Calu3 (cell line): ENCODE measurements at places on chromosomes 7 and 10.

DNA sequence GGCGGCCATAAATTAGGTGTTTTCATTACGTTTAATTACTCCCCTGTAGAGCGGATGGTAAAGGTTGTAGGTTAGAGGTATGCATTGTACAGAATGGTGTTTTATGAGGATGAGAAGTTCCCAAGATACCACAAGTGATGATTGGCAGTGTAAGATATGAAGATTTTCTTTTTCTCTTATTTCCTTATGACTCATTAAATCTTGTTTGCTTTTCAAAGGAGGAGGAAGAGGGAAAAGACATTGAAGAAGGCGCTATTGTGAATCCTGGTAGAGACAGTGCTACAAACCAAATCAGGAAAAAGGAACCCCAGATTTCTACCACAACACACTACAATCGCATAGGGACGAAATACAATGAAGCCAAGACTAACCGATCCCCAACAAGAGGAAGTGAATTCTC, 133.9 kb downstream of the AASS start:
- no peaks in the 10 kb centered on the region for H3K27me3 ChIP-seq
- no peak for DNase-seq
- no peak overlapping the region for H3K27ac ChIP-seq
- peaks cover 32% of the 10 kb centered on the region for H3K4me1 ChIP-seq
- no peaks in the 10 kb centered on the region for H3K36me3 ChIP-seq
- H3K4me3 ChIP-seq, result no peak overlapping the region

GRCh38 chr7:95190515-95190914, 133.8 kb downstream of the PON1 start:
- no peak for DNase-seq
- no peaks in the 10 kb centered on the region for H3K27me3 ChIP-seq
- H3K36me3 ChIP-seq, result no peaks in the 10 kb centered on the region
- H3K4me1 ChIP-seq, result no peaks in the 10 kb centered on the region
- H3K4me3 ChIP-seq, result no peak overlapping the region
- H3K27ac ChIP-seq, result no peak overlapping the region

- H3K27ac ChIP-seq, result no peak overlapping the region
- H3K27me3 ChIP-seq, result no peaks in the 10 kb centered on the region
- no peaks in the 10 kb centered on the region for H3K4me1 ChIP-seq
- no peak overlapping the region for H3K4me3 ChIP-seq
- H3K36me3 ChIP-seq, result no peaks in the 10 kb centered on the region
Measured at GRCh38 chr7:99310004-99310403, 15.7 kb upstream of the ARPC1A start.

DNA sequence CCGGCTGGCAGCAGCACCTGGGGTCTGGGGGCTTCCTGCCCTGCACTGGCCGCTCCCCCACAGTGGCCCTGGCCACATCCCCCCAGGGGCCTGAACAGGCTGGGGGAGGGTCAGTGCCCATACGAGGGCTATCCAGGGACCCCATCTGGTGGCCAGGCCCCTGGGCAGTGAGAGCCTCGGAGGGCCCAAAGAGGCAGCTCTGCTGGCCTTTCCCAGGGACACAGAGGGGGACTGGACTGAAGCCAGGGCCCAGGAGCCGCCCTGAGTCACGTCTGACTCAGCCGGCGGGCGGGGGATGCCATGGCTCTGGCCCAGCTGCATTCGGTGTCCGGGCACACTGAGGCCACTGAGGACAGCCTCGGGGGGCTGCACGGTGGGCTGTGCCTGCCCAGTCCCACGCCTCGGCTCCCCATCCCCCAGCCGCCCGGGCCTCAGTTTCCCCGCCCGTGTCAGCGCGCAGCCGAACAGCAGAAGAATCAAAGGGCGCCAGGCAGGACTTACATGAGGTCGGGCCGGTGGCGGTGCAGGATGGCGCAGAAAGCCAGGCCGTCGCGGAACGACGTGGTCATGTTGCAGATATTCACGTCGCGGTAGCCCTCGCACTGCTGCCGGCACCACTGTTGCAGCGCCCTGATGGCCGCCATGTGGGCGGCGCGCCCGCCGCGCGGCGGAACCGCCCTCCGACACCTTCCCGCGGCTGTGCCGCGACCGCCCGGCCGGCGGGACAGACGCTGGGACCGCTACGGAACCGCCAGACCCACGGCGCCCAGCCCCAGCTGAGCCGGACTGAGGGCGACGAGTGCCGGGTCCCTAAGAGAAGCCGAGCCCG, at the start of gene MICALL2:
MICALL2 (minus strand) TSS at position 788 of the 829 bp plus-strand sequence; CDS start at position 644, 144 bp downstream.
- H3K36me3 ChIP-seq, result peaks cover 85% of the 10 kb centered on the region
- H3K27me3 ChIP-seq, result no peaks in the 10 kb centered on the region
- peak; percentile 95 for DNase-seq
- H3K4me1 ChIP-seq, result peaks cover 62% of the 10 kb centered on the region
- peak within 1 kb of the TSS; percentile 15 for H3K27ac ChIP-seq

- H3K4me3 ChIP-seq, result no peak overlapping the region
- no peaks in the 10 kb centered on the region for H3K27me3 ChIP-seq
- no peak for DNase-seq
- H3K4me1 ChIP-seq, result peaks cover under 1% of the 10 kb centered on the region
- no peaks in the 10 kb centered on the region for H3K36me3 ChIP-seq
Measured at GRCh38 chr7:16055263-16055976, 365.9 kb downstream of the CRPPA start.

DNA sequence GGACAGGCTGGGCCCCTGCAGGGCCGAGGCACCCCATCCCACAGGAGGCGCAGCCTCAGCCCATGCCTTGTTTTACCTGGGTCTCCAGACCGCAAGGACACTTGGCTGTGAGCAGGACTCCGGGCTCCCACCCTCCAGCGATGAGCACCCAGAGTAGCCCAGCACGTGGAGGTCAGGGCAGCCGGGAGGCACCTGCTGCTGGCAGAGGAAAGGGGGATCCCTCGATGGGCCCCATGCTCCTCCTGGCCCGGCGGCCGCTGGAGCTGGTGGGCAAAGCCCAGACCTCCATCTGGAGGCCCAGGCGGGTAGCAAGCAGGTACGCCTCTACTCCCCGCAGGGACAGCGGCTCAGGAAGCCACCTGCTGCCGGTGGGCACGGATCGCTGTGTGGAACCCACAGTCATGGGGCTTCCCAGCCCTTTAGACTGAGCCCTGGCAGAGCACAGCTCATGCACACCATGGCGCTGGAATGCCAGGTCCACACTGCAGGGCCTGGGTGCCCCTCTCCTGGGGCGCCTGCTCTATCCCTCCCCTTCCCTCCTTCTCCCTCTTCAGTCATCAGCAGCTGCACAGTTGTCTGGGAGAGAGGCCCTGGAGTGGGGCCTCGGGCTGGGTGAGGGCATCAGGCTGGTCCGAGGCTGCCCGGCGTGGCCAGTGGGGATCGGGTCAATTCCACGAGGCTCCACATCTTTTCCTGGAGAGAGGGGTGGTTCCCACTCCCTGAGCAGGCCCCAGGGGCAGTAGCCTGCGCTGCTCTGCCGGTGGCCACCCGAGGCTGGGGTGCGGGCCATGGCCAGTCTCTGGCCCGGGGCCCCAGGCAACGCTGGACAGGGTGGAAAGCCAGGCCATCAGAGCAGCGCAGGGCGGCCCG, 65.7 kb downstream of the PWWP2B start:
- no peaks in the 10 kb centered on the region for H3K36me3 ChIP-seq
- H3K4me3 ChIP-seq, result no peak overlapping the region
- no peaks in the 10 kb centered on the region for H3K27me3 ChIP-seq
- H3K27ac ChIP-seq, result no peak overlapping the region
- DNase-seq, result no peak
- no peaks in the 10 kb centered on the region for H3K4me1 ChIP-seq

- DNase-seq, result no peak
- no peaks in the 10 kb centered on the region for H3K4me1 ChIP-seq
- H3K4me3 ChIP-seq, result no peak overlapping the region
- H3K27ac ChIP-seq, result no peak overlapping the region
Measured at GRCh38 chr7:134703782-134704181, 57.1 kb downstream of the BPGM start.

GRCh38 chr10:25117757-25118156, 57.0 kb upstream of the GPR158 start:
- H3K36me3 ChIP-seq, result no peaks in the 10 kb centered on the region
- H3K4me1 ChIP-seq, result peaks cover 26% of the 10 kb centered on the region
- no peak overlapping the region for H3K4me3 ChIP-seq
- H3K27me3 ChIP-seq, result no peaks in the 10 kb centered on the region
- no peak for DNase-seq
- no peak overlapping the region for H3K27ac ChIP-seq

DNA sequence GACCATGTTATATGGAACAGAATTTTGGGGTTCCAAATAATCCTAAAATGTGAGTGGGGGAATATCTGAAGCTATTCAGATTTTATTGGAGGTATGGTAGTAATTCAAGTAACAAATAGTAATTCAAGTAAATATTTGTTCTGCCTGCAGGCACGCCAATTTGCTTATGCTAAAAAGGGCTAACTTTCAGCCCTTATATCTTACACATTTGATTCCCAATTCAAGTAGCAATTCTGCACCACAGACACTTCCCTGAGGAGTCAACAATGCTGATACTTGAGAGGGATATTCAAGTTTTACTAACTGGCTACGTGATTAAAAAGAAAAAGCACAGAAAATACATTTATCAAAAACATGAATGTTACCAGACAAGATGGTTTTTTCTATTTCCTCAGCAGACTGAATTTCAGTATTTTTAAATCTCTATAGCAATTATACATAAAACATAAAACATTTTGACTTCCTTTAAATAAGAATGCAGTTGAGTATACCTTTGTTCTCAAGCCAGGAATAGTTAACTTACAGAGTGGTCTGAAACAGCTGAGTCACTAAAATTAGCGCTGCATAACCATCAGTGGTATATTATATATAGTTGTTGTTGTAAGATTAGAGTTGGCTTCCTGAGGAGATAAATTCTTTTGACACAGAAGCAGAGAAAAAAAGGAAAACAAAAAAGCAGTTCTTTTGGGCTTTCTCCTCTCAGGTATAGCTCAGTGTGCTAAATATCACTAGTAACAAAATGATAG, 33.9 kb downstream of the MTPN start:
- peaks cover 8% of the 10 kb centered on the region for H3K4me1 ChIP-seq
- no peak overlapping the region for H3K27ac ChIP-seq
- H3K4me3 ChIP-seq, result no peak overlapping the region
- no peaks in the 10 kb centered on the region for H3K36me3 ChIP-seq
- H3K27me3 ChIP-seq, result no peaks in the 10 kb centered on the region

DNA sequence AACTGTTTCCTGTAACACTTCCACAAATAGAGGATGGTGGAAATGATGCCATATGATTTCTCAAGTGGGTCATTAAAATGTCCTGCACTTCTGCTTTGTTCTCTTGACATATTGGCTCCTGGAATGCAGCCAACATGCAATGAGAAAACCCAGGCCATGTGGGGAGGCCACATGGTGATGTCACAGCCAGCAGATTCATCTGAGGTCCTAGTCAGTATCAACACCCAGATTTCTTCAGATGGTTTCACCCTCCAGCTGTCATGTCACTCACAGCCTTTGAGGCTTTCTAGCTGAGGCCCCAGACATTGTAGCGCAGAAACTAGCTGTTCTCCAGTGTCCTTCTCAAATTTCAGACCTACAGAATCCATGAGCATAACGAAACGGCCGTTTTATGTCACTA, 102.3 kb upstream of the NUPR2 start:
- no peaks in the 10 kb centered on the region for H3K36me3 ChIP-seq
- H3K27ac ChIP-seq, result no peak overlapping the region
- H3K4me1 ChIP-seq, result no peaks in the 10 kb centered on the region
- no peak for DNase-seq

GRCh38 chr7:133959505-133959904, 167.6 kb upstream of the LRGUK start:
- H3K27ac ChIP-seq, result no peak overlapping the region
- H3K36me3 ChIP-seq, result no peaks in the 10 kb centered on the region
- H3K27me3 ChIP-seq, result no peaks in the 10 kb centered on the region

DNA sequence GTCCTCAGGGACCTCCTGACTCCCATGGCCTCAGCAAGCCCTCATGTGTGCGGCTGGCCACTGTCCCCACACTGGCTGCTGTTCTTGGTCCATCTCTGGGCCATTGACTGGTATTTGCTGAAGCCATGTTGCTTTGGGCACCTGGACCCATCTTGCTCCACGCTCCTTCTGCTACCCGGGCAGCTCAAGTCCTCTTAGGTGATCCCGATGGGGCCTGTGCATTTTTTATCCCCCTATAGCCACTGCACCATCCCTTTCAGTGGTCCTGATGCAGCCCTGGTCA, 16.7 kb downstream of the RAMP3 start:
- DNase-seq, result no peak
- H3K4me3 ChIP-seq, result no peak overlapping the region
- peaks cover 86% of the 10 kb centered on the region for H3K27me3 ChIP-seq
- no peaks in the 10 kb centered on the region for H3K4me1 ChIP-seq
- no peak overlapping the region for H3K27ac ChIP-seq

DNA sequence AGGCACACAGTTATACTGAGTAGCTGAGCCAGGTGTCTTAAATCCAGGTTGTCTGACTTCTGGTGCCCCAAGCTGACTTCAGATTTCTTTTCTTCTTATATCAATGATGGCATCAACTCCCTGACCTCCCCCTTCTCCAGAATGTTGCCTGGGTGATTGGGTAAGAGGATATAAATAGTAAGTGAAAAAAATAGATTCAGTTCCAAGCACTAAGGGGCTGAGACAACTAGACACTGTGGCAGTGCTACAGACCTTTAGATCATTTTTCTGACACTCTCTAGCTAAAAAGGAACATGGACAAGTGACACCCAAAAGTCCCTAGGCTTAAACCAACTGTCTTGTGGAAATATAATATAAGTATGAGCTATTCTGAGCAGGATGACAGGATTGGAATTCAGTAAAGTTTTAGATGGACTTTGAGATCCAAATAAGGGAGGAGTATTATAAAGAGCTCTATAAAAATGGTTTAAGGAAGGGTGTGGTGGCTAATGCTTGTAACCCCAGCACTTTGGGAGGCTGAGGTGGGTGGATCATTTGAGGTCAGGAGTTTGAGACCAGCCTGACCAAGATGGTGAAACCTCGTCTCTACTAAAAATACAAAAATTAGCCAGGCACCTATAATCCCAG, 589.1 kb upstream of the GALNT17 start:
- no peaks in the 10 kb centered on the region for H3K4me1 ChIP-seq
- H3K27me3 ChIP-seq, result no peaks in the 10 kb centered on the region
- DNase-seq, result no peak

GRCh38 chr10:112715581-112715980, 234.5 kb upstream of the TCF7L2 start:
- no peaks in the 10 kb centered on the region for H3K36me3 ChIP-seq
- no peaks in the 10 kb centered on the region for H3K27me3 ChIP-seq
- H3K27ac ChIP-seq, result no peak overlapping the region
- DNase-seq, result no peak
- H3K4me3 ChIP-seq, result no peak overlapping the region
